ENCODE measurements at places on chromosomes 3 and 15.

GRCh38 chr3:197878427-197878826, 71.6 kb upstream of the RPL35A start:
- DNase-seq: no peak

- DNase-seq: no peak
These were observed 28.7 kb downstream of the CFAP100 start for GRCh38 chr3:126423191-126424038.

- no peak for DNase-seq
These were observed 68.1 kb upstream of the CTNNB1 start for GRCh38 chr3:41131224-41131623.

DNA sequence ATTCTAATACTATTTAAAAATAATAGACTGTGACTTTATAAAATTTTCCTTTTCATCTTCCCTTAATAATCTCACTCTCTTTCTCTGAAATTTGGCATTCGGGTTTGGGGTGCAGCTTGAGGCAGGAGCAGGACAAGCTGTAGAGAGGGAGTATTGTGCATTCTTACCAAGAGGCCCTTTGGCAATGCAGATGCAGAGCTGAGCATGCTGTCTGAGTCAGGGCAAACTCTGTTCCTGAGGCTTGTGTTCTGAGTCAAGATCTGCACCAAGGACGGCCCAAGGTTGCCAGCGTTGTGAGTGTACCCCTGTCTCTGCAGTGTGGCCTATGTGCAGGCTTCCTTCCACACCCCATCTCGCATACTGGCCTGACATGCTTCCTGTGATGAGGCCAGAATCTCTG, 343.8 kb upstream of the FRG2C start:
- DNase-seq: no peak

- DNase-seq: no peak
These were observed 20.9 kb upstream of the FSTL1 start for GRCh38 chr3:120471643-120472042.

DNA sequence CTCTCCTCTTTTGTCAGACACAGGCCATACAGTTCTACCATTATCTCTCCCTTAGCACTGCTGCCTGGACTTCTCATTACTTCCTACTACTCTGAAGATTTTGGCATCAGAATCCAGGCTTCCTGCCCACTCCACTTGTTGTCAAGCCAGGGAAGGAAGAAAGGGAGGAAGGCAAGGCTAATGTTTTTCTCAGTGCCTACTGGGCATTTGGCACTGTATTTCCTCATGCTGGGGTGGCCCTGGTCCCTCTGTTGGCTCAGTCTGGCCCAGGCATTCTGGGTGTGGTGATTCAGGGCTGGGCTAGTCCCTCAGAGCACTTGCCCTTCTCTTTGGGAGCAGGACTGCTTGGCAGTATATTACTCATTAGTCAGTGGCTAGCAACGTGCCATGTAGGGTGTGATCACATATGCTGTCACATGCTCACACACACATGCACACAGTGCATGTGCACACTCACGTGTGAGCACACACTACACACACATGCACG, 52.9 kb downstream of the BSN start:
- DNase-seq: no peak

DNA sequence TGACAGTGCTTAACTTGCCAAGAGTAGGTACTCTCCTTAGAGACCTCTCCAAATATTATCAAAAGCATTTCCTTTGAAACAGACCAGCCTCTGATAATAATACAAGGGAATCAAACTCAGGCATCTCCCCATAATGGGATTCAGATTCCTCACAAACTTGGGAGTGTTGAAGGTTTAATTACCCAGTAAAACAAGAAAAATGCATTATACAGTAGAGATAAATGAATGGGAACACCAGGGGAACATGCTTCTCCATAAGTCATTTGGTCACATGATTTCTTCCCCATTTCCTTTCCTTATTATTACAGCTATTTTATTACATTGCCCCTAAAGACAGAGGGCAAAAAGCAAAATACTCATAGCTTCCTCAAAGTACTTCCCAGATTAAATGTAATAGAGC, 325.0 kb upstream of the CDIN1 start:
- no peak for DNase-seq

GRCh38 chr15:94259121-94259751, 27.9 kb downstream of the MCTP2 start:
- DNase-seq: no peak

- no peak for DNase-seq
These were observed 3.5 kb upstream of the CCDC9B start for GRCh38 chr15:40344217-40344616.

GRCh38 chr3:135762188-135762856, 203.2 kb upstream of the PPP2R3A start:
- no peak for DNase-seq

DNA sequence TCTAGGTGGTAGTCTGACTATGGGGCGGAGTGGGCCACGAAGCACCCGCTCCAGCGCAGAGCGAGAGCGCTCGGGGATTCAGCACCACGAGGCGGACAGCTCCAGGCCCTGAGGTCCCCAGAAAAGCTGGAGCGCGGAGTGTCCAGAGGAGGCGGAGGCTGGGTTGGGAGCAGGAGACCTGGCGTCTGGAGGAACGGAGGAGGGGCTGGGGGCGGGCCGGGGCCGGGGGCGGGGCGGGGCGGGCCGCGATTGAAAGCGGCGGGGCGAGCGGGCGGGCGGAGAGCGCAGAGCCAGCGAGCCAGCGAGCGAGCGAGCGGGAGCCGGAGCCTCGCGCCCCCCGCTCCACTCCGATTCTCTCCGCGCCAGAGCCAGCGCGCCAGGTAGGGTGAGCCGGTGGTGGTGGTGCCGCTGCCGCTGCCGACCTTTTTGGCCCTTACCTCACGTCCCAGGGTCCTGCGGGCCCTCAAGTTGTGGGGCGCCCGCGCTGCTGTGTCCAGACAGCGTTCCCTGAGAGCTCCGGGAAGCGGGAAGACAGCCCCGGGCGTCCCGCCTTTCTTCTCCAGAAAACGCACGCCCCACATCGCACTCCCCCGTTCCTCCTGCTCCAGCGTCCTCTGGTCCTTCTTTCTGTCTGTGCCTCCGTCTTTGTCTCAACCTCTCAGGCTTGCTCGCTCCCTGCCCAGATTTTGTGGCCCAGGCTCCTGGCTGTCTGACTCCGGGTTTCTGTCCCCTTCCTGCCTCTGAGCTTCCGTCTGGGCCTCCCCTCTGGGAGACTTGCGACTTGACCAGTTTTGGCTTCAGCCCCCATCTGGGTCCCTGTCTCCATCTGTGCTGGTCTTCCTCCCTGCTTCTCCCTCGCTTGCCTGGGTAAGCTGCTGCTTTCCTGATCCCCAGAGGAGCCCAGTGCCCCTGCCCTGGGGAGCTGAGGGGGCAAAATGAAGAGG, at the start of gene GRM2:
Gene GRM2 (plus strand): TSS at position 281 of the 944 bp plus-strand sequence. CDS start 1,916 bp downstream, outside the sequence.
- no peak for DNase-seq

- no peak for DNase-seq
These were observed 129.3 kb downstream of the IQCH start for GRCh38 chr15:67383899-67384298.

- DNase-seq: no peak
These were observed 26.7 kb downstream of the STAG1 start for GRCh38 chr3:136725468-136725867.

DNA sequence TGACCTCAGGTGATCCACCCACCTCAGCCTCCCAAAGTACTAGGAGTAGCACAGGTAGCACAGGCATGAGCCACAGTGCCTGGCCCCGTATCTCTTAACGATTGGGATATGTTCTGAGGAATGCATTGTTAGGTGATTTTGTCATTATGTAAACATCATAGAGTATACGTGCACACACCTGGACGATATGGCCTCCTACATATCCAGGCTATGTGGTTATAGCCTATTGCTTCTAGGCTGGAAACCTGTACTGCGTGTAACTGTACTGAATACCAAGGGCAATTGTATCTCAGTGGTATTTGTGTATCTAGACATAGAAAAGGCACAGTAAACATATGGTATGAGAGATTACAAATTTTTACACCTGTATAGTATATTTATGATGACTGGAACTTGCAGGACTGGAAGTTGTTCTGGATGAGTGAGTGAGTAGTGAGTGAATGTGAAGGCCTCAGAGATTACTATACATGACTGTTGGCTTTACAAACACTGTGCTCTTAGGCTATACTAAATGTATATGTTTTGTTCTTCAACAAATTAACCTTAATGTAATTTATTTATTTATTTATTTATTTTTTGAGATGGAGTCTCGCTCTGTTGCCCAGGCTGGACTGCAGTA, 120.7 kb downstream of the MBNL1 start:
- no peak for DNase-seq

DNA sequence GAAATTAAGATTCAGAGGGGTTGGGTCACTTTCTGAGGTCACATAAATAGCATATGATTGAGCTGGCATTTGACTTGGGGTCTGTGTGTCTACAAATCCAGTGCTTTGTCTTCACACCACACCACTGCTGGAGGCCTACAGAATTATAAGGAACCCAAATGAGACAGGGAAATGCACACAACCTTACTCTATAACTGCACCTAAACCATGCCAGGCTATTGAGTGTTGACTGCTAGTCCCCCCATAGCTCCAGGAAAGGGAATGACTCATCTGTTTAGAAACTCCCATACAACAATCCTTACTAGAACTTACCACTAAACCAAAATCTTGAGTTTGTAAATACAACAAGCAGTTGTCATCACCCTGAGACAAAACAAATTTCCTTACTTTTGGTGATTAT, 16.9 kb upstream of the TSC22D2 start:
- DNase-seq: no peak

DNA sequence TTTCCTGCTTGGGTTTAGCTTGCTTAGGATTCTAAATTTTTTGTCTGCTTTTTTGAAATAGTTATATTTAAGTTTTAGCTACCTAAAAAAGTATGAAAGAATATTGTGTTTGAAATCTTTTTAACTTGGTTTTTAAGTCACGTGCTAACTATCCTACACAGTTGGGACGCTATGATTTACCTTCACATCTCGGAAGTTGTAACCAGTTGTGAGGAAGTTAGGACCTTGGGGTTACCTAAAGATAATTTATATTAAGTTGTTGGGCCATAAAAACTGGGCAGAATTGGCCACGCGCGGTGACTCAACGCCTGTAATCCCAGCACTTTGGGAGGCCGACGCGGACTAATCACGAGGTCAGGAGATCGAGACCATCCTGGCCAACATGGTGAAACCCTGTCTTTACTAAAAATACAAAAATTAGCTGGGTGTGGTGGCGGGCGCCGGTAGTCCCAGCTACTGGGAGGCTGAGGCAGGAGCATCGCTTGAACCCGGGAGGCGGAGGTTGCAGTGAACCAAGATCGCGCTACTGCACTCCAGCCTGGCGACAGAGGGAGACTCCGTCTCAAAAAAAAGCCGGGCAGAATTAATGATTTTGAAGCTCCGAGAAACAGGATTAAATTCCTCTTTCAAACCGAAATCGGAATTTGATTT, 1.0 kb downstream of the ZFAND6 start:
- no peak for DNase-seq

All from NCI-H1417 treated with DMSO at 0.1 percent for 48 hours (cell line).